ENCODE measurements at places on chromosomes 2 and 18.

DNA sequence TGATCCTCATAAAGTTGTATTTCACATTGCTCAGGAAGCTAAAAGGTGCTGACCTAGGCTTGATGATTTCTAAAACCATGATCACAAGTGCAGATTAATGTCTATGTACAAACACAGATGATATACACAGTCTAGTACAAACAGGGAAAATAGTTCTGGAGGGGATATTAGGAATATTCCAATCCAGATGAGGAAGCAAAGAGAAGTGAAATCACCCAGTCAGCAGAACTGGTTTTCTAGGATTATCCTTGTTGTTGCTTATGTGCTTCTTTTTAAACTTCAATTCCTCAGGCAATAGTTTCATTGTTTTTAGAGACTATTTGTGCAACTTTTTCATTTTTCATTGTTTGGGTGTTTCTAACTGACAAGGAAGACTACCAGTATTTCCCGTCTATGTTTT, 4.7 kb downstream of the IL1A start:
- DNase-seq, result no peak

- DNase-seq, result no peak
Observed at GRCh38 chr2:25409468-25409867, 67.7 kb upstream of the DNMT3A start.

DNA sequence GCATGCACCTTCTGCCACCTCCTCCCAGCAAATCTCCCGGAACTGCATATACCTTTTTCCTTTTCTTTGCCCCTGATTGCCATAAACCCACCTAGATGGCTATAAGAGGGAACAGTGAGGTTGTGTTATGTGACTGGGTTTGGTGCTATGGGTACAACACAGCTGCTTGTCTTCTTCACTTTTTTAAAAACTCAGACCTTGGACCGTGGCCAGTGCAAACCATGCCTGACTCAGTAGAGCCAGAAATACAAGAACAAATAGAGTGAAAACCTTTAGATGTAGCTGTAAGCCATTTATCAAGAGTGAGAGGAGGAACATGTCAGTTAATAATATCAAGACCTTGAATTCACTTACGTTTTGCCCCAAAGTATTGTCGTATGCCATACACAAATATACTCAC, 267.4 kb upstream of the CHAC2 start:
- DNase-seq, result no peak

- no peak for DNase-seq
Observed at GRCh38 chr2:234271338-234271737, 220.8 kb downstream of the SPP2 start.

DNA sequence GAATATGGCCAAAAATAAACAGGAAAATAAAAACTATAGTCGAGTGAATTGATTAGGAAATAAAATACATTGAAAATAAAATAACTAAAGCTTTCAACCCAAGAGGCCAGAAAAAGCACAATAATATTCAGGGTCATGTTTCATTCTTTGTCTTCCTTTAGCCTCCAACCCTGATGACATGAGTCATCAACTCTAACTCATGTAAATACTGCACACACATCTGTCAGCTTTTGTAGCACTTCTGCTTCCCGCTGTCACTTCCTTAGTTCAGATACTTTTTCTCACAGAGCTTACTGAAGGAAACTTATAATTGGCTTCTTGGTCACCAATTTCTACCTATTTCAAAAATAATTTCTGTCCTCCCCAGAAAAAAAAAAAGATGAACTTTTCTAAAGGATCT, 112.8 kb downstream of the UPP2 start:
- DNase-seq, result no peak

DNA sequence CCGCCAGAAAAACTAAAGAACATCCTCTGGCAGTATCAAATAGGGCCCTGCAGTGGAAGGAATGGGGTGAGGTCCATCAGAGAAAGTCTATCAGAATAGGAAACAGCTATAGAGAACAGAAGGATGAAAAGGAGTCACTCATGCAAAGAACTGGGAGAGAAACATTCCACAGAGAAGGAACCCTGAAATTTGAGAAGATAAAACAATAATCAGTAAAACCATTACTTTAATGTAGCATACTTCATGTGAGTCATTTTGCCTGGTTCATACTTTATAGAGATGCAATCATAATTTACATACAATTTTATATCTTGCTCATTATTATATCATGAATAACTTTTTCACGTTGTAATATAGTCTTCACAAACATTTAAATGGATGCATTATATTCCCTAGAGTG, 402.2 kb downstream of the NCKAP5 start:
- DNase-seq, result no peak

GRCh38 chr2:28434600-28434989, 41.9 kb downstream of the FOSL2 start:
- DNase-seq, result no peak

- DNase-seq, result no peak
Observed at GRCh38 chr2:157692768-157693167, 64.1 kb upstream of the ACVR1C start.

DNA sequence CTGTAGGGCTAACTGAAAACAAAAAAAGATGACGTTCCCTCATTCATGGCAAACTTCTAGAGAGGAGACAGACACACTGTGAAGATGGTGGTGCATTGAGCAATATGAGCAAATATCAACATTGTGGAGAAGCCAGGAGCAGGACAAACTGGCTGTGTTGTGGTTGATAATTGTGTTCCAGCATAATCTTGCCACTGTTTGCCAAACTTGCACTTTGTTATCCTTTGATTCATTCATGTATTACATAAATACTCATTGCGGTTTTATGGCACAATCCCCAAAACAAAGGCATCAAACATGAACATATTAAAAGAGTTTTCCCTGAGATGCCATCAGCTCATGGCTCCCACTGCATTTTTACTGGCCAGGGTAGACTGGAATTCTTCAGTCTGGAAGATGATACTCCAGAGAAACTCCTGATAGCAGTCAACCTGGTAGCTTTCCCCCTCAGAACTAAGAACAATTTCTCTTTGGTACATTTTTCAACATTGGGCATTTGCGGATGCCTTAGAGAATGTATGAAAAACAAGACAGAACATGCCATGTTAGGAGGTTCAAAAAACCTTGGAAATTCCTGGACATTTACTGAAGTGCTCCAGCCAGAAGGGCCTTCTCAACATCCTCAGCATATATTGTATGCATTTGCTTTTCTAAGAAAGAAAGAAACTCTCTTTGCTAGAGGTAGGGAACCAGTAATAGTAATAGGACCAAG, 487.4 kb upstream of the CELF4 start:
- DNase-seq, result no peak

DNA sequence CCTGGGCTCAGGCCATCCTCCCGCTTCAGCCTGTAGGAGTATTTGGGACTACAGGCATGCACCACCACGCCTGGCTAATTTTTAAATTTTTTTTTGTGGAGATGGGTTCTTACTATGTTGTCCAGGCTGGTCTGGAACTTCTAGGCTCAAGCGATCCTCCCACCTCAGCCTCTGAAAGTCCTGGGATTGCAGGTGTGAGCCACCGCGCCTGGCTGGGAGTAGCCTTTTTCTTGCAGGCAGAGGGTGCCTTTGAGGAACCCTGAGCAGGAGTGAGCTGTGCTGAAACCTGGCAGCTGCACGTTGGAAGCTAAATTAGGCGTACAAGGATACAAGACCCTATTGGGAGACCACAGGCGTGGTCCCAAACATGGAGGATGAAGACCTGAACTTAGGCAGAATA, 8.0 kb downstream of the CTDSP1 start:
- DNase-seq, result no peak

DNA sequence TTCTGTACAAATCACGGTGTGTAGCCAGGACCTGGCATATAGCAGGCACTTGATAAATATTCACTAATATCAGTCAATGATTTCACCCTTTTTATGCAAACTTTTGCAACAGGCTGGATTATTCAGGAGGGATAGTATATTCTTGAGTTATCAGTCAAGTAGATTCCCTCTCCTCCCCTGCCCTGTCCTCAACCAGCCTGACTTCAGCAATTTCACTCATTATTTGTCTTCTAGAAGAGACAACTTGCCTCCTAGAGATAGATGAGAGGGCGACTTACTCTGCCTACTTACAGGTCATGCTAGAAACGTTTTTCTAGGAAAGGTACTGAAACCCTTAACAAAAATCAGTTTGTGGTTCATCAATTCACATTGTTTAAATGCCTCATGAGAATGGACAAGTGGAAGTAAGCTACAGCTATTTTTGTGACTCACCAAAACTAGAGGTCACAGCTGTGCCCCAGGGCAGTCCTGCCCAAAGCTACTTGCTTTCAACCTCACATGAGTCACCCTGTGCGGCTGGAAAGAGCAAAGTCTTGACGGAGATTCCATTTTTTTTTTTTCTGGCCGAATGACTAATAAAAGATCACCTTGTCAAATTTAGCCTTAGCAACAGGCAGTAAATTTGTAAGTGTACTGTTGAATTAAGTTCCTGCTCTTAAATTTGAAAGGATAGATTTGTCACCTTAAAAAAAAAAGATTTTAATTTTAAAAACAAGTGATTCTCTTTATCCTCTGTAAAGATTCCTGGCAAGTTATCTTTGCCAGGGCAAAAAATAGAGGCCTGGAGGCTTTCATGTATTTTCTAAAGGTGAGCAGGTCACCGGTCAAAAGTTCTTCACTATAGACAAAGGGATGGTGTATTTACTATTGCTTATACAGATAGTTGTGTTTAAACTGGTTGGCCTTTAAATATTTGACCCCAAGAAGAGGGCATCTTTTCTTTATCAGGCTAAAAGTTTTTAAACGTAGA, 109.0 kb upstream of the SLC35G4 start:
- DNase-seq, result no peak
